ENCODE measurements at places on chromosomes 12 and 14.
A peak's percentile ranks its signal among the peaks of the same experiment; 100 is the strongest.

DNA sequence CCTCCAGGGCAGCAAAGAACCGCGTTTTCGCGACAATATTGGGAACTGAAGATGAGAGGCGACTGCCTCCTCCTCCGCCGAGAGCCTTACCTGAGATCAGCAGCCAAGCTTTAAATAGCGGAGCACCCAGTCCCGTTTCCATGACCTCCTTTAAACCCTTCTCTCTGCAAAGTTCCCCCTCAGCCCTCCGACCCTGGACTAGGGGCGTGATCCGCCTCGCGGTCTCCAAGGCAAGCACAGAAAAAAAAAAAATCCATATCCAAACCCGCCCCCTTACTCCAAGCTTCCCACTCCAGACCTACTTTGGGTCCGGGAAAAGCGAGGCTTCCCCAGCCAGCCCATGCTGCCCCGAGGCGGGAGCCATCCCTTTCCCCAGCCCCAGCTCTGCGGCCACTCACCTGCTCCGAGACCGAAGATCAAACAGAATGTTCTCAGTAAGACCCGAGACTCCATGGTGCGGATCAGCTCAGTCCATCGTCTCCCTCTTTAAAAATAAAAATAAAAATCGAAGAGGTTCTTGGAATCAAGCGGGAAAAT lies 630 bp downstream of the NELL2 start:
- no peak for DNase-seq

DNA sequence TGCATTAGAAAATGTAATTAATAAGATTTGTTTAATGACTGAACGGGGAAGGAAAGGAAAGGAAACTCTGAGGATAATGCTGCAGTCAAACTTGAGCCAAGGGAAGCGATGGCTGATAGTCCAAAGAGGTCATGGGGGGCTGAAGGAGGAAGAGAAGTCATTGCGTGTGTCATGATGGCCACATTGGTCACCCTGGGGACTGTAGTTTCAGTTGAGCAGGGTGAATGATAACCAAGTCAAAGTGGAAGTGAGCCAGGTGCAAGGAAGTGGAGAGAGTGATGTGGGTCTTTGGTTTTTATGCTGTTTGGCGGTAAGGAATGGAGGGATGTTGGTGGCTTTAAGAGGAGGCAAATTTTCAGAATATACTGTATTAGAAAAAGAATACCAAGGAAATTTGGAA lies 21.6 kb downstream of the C12orf75 start:
- DNase-seq, result no peak

GRCh38 chr12:571795-572531 lies 91.3 kb downstream of the NINJ2 start:
- peak; percentile 11 for DNase-seq

DNA sequence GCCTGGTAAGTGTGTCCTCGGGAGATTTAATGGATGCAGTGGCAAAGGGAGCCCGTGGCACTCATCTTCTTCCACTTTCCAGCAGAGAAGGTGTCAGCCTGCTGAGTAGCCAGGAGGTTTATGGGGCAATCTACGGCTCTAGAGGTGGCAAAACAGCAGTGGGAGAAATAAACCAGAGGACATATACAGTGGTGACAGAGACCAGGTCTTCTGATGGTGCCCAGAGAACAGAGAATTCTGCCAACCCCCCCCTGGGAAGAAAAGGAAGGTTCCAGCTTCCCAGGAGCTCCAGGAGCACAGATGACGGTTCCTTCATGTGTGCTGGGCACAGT lies 43.0 kb downstream of the SMIM41 start:
- no peak for DNase-seq

GRCh38 chr14:41830714-41831406 lies 224.2 kb downstream of the LRFN5 start:
- no peak for DNase-seq

GRCh38 chr12:49888461-49889151 lies 15.1 kb downstream of the FAIM2 start:
- no peak for DNase-seq

DNA sequence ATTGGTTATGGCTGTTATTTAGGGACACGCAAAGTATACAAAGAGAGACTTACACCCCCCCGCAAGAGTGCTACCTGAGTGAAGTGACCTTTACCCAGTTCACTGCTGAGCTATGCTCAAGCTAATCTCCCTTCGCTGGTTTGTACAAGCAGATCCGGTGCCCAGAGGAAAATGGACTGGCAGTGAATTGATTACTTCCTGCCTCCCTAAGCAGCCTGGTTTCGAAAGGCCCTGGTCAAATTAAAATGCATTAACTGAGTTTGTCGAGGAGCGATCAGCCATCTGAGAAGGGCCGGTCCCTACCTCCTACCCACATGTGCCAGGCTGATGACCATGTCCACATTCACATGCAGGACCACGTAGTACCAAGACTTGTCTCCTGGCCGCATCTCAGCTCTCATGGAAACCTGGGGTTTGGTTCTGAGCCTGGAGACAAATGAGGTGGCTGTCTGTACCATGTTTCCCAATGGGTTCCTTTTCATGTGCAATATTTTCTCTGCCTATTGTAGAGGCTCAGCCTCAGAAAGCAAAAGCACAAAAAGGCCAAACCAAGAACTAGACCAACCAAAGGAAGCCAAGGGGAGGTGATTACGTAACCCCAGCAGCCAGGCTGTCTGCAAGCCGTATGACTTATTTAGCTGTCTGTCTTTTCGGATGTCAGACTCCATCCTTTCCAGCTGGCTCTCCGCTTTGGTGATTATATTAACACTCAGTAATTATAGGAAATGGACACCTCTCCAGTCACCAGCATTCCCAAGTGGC lies 284.7 kb upstream of the PWP1 start:
- no peak for DNase-seq

DNA sequence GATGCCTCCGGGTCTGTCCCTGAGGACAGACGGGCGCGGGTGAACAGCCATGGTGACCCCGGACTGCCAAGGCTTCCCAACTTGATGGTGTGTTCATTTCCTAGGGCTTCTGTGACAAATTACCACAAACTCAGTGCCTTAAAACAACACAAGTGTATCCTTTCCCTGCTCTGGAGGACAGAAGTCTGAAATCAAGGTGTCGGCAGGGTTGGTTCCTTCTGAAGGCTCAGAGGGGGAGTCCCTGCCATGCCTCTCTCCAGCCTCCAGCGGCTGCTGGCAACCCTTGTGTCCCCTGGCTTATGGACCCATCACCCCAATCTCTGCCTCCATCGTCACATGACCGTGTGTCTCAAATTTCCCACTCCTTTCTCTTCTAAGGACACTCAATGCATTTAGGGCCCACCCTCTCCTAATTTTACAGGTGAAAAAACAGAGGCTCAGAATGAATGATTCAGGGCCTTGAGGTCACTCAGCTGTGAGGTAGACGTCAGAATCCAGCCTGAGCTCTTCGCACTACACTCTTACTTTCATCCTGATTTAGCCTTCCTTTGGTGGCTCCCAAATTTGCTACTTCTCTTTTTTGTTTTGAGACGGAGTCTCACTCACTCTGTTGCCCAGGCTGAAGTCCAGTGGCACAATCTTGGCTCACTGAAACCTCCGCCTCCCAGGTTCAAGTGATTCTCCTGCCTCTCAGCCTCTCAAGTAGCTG lies 45.4 kb downstream of the VCPKMT start:
- no peak for DNase-seq

- DNase-seq, result no peak
Observed at GRCh38 chr12:117643971-117644370, 282.5 kb upstream of the NOS1 start.

- DNase-seq, result no peak
Observed at GRCh38 chr14:40122968-40123648, 690.9 kb upstream of the FBXO33 start.

DNA sequence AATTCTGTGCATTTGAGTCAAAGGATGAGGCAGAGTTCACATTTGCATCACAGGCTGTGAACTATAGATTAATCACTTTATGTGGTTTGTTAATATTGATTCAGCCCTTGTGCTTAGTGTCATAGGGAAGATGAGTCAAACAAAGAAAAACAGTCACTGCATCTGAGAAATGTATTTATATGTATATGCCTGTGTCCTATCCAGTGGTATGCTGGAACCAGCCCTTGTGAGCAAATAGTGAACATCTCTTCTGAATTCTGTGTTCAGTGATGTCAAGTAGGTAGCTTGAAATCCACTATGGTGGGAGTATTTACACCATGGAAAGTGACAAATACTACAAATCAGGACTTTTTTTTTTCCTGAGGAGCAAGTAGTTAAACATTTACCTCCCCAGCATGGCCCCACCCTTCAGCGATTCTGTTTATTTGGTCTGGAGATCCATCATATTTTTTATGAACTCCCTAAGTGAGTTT lies 128.5 kb downstream of the HMGA2 start:
- no peak for DNase-seq

DNA sequence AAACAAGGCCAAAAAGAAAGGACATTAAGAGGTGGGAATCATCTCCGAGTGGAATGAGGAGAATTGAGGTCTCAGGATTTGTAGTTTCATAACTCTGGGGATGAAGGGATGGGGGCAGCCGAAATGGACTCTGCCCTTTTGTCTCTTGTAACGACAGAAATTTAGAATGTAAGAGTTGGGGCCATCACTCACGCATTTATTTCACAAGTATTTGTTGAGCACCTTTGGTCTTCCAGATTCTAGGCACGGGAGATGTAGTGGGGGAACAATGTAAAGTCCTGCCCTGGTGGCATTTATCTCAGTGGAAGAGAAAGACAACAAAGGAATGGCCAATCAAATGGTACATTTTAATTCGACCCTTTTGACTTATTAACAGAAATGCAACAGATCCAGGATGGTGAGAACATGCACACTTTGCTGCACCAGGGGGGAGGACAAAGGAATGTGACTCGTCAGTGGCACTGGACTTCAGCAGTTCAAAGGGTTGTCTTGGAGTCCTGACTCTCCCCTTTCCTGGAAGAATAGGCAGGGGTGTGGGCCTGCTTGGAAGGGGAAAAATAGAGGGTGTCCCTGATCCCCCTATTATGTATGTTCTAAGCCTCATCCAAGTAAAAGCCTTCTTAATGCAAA lies 102.0 kb downstream of the TMEM30B start:
- no peak for DNase-seq

GRCh38 chr12:1425396-1425729 lies 169.0 kb downstream of the FBXL14 start:
- no peak for DNase-seq

- no peak for DNase-seq
Observed at GRCh38 chr12:40469736-40470135, 222.5 kb upstream of the CNTN1 start.

DNA sequence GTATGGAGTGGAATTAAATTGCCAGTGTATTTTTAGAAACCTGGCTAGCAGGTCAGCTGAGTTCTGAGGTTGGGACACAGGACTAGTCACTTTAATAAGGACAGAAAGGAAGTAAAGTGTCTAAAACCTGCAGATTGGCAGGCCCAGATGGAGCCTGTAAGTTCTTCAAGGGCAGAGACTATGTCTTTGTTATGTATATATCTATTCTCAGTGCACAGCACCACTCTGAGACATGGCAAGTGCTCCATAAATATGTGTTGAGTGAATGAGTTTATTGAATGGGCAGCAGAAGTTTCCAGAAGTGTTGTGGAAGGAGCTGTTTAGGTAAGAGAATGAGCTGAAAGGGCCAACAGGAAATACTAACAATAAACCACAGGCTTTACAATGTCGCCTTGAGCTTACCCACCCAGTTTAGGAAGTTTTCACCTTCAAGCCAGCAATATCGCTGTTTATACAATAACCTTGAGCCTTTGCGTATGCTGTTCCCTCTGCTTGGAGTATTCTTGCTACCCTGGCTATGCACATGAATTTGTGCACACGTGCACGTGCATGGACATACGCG lies 109.5 kb upstream of the TMPO start:
- no peak for DNase-seq

DNA sequence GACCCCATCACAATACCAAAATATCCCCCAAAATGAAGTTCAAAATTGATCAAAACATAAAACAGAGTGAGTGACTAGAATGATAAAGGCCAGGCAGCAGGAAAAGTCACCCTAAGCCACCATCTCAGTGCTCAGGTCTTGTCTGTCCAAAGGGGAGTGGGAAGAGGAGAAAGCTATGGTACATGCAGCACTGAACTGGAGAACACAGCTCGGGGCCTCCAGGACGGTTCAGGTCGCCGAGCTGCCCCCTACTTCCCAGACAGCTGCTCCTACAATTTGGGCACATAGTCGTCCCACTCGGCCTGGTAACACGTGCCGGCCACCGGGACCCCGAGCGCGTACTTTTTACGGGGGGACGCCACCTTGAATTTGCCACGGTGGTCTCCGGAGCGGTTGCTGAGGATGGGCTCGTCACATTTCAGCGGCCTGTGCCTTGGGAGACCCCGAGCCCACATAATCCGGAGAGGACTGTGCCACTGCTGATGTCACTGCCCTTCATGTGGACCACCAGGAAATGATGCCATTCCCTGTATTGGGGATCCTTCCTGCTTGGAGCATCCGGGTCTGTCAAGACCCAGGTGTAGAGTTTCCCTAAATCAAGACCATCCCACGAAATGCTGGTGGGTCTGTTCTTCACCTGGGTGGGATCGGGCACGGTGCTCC lies 31.6 kb downstream of the AK7 start:
- DNase-seq, result no peak

- no peak for DNase-seq
Observed at GRCh38 chr12:128534906-128535305, 267.9 kb downstream of the TMEM132C start.

DNA sequence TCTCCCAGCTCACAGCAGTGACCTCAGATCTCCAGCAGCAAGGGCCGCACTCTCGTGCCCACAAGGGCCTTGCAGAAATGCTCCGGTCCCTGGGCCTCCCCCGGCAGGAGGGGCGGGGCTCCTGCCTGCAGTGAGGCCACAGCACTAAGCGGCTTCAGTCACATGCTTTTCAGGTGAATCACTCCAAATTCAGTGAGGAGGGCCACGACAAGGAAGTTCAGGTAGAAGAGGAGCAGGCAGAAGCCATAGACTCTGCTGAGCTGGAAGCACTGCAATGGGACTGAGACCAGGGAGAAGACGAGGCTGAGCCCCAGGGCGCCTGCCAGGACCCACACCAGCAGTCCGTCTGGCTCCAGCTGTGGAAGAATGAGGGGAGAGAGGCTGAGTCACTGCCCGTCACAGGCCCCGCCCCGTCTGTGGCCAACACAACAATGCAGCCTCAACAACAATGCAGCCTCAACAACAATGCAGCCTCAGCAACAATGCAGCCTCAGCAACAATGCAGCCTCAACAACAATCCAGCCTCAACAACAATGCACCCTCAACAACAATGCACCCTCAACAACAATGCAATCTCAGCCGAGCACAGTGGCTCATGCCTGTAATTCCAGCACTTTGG lies 35.2 kb downstream of the SLC8B1 start:
- no peak for DNase-seq

DNA sequence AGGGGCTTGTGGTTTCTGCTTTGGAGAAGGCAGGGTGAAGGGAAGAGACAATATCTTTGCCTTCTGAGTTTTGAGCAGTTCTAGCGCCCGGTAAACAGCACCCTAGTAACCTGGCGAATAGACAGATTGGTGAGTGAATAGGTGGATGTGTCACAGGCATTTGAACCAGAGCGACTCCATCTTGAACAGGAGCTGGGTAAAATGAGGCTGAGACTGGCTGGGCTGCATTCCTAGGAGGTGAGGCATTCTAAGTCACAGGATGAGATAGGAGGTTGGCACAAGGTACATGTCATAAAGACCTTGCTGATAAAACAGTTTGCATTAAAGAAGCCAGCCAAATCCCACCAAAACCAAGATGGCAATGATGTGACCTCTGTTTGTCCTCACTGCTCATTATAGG lies 643.6 kb upstream of the TMEM132C start:
- DNase-seq, result no peak

GRCh38 chr14:90060965-90061684 lies 669 bp upstream of the KCNK13 start:
- DNase-seq, result no peak

- DNase-seq, result no peak
Observed at GRCh38 chr12:50362671-50363070, 33.7 kb downstream of the FAM186A start.

Data from activated B cell treated with CpG ODN at 0.5 μM for 24 hours (primary cell).